CD4-positive, alpha-beta memory T cell (primary cell): ENCODE measurements at places on chromosomes 7 and 10. TPM values are rescaled to one million over a fixed set of nuclear protein-coding genes. Genes with fewer than 3 reads are reported as not detected.

- peak; percentile 41 for DNase-seq
Measured at GRCh38 chr7:37440738-37441385, 7.8 kb downstream of the ELMO1 start.

- no peak for DNase-seq
Measured at GRCh38 chr7:5477126-5477525, 53.5 kb upstream of the TNRC18 start.

GRCh38 chr7:137642472-137642871, 204.3 kb downstream of the DGKI start:
- DNase-seq = no peak

DNA sequence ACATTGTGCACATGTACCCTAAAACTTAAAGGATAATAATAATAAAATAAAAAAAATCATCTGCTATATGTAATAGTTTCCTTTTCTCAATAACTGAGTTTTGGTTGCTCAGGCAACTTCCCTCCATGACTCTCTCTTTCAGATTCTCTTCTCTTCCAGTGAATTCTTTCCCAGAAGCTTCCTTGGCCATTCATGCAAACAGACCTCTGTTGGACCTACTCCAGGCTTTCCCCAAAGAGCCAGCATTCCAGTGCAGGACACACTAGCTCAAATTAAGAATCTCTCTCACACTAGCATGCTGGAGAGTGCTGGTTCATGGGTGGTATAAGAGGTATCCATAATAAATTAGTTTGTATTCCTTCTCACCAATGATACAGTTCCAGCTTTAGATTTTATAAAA, 31.0 kb upstream of the ZEB1 start:
- no peak for DNase-seq

DNA sequence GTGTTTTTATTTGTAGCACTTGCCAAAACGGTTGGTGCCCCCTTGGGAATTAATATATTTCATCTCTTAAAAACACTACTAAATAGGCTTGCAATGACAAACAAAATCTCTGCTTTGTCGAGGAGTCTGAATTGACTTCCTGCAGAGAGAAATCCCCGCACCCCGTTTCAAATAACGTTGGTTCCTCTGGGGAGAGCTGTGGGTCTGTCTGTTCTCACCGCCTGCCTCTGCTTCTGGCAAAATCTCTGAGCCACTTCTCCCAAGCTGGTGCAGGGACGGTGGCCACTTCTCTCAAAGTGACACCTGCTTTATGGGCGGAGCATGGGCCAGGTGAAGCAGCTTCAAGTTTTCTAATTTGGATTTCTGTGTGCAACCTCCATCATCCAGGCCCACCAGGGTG, 186.3 kb upstream of the ADARB2 start:
- no peak for DNase-seq

DNA sequence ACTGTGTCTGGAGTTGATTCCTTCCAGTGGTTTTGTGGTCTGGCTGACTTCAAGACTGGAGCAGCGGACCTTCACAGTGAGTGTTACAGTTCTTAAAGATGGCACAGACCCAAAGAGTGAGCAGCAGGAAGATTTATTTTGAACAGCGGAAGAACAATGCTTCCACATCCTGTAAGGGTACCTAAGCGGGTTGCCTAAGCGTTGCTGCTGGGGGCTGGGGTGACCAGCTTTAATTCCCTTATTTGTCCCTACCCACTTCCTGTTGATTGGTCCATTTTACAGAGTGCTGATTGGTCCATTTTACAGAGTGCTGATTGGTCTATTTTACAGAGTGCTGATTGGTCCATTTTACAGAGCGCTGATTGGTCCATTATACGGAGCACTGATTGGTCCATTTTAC, 13.2 kb downstream of the AKR1B15 start:
- peak; percentile 7 for DNase-seq

DNA sequence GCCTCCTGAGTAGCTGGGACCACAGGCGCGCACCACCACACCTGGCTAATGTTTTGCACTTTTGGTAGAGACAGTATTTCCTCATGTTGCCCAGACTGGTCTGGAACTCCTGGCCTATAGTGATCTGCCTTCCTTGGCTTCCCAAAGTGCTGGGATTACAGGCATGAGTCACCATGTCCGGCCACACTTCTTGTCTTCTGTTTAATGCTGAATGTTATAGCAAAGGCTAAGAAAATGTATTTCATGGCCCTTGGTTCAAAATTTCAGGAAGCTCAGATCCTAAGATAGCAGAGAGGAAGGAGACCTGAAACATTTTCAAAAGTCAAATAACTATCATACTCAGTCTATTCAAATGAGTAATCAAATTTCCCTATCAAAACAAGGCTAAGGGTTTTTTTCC, 229.6 kb downstream of the BAMBI start:
- DNase-seq = no peak

DNA sequence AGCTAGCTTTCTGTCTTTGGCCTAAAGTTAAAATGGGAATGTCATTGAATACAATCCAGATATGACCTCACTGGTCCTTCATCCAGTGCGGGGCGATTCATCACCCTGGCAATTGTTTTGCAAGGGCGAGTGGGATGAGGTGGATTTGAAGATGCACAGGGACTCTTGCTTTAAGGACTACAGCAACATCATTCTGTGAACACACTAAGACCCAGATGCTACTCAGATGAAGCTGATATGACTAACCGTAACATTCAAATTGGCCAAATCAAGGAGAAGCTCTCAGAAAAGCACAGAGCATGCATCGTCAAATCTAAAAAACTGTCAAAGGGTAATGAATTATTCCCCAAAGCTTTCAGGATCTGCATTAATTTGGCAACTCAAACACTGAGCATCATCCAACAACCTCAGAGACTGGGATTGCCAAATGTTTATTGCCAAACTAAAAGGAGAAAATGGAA, 12.8 kb downstream of the CPA1 start:
- no peak for DNase-seq

DNA sequence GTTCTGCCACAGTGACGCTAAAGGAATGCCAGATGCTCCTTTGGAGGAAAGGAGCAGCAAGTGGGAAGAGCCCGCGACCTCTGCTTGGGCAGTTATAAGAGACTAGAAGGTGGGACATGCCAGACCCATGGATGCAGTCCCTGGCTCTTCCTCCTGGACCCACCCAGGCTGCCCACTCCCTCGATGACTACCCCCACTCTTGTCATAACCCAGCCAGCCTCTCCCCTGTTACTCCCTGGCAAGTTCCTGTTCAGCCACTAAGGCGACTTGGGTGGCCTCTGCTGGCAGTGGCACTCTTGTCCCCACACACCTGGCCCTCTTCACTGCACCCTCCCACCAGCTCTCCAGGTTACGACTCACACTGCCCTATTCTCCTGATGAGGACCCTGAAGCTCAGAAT, 33.5 kb downstream of the COL13A1 start:
- no peak for DNase-seq

DNA sequence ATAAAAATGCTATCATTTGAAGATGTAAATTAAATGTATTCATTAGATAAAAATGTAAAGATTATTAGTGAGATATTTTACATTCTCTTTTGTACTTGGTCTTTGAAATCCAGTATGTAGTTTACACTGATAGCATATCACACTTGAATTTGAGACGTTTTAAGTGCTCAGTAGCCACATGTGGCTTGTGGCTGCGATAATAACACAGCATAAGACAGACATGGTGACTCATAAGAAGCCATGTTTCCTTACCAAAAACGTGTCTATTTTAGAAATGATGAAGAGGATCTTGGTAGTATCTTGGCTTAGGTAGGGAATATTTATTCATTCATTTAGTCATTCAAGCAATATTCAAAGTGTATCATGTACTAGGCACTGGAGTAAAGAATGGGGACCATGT, 149.3 kb downstream of the POU6F2 start:
- no peak for DNase-seq

GRCh38 chr10:99234041-99234790, 1.4 kb downstream of the HPSE2 start:
- DNase-seq = peak; percentile 2

- no peak for DNase-seq
Measured at GRCh38 chr10:102580230-102580629, 64.0 kb upstream of the TRIM8 start.

The NFKB2 gene
- total RNA-seq = 146 TPM

The CYCS gene
- total RNA-seq = 54.2 TPM

The SLC26A3 gene
- not detected for total RNA-seq

The VWDE gene
- 8.9 TPM for total RNA-seq
